T-helper 17 cell (primary cell): ENCODE measurements at places on chromosomes 4 and X. TPM values are rescaled to one million over a fixed set of nuclear protein-coding genes. Genes with fewer than 3 reads are reported as not detected.

PDE6B gene
- 11.5 TPM for total RNA-seq

DRP2 gene
- 0.27 TPM for total RNA-seq

REELD1 gene
- total RNA-seq, result 0.32 TPM

PRRG1 gene
- total RNA-seq, result not detected

PPBP gene
- total RNA-seq, result 1,001 TPM

PRKG2 gene
- 0.10 TPM for total RNA-seq

IBSP gene
- total RNA-seq, result not detected

ARHGEF38 gene
- not detected for total RNA-seq

MAOA gene
- total RNA-seq, result 0.10 TPM

GRIPAP1 gene
- 123 TPM for total RNA-seq

MRFAP1L1 gene
- 29.3 TPM for total RNA-seq

FGFRL1 gene
- total RNA-seq, result 23.1 TPM

CXCL8 gene
- 41.3 TPM for total RNA-seq

SEPTIN6 gene
- 150 TPM for total RNA-seq

PNMA5 gene
- 0.07 TPM for total RNA-seq

PNCK gene
- 0.72 TPM for total RNA-seq

RAB39B gene
- total RNA-seq, result 7.1 TPM

HSFX1 gene
- total RNA-seq, result 0.76 TPM

VEGFD gene
- total RNA-seq, result not detected

AKAP4 gene
- total RNA-seq, result not detected

NLRP2B gene
- not detected for total RNA-seq

BRS3 gene
- not detected for total RNA-seq

SHOX gene
- total RNA-seq, result not detected

BEND2 gene
- total RNA-seq, result 11.9 TPM

TMEM156 gene
- total RNA-seq, result 30.2 TPM

PIR gene
- total RNA-seq, result not detected

SLITRK4 gene
- total RNA-seq, result 0.17 TPM
